ENCODE measurements at places on chromosomes 13 and 19.

DNA sequence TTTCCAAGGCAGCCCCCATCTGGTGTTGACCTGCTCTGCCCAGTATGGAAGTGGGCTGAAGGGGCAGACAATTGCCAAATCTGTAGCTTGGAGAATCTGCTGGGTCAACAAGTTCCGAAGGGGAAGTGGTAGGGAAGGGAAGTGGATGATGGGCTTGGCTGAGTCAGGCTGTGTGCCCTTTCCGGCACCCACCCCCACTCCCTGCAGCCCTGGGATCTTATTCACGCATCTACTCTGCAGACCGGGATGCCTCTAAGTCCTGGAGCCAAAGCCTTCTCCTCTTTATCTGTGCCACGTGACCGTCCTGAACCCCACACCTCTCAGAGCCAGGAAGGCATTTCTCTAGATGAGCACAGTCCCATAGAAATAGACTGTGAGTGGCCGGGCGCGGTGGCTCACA, 7.5 kb upstream of the C5AR2 start:
- DNase-seq, result no peak

DNA sequence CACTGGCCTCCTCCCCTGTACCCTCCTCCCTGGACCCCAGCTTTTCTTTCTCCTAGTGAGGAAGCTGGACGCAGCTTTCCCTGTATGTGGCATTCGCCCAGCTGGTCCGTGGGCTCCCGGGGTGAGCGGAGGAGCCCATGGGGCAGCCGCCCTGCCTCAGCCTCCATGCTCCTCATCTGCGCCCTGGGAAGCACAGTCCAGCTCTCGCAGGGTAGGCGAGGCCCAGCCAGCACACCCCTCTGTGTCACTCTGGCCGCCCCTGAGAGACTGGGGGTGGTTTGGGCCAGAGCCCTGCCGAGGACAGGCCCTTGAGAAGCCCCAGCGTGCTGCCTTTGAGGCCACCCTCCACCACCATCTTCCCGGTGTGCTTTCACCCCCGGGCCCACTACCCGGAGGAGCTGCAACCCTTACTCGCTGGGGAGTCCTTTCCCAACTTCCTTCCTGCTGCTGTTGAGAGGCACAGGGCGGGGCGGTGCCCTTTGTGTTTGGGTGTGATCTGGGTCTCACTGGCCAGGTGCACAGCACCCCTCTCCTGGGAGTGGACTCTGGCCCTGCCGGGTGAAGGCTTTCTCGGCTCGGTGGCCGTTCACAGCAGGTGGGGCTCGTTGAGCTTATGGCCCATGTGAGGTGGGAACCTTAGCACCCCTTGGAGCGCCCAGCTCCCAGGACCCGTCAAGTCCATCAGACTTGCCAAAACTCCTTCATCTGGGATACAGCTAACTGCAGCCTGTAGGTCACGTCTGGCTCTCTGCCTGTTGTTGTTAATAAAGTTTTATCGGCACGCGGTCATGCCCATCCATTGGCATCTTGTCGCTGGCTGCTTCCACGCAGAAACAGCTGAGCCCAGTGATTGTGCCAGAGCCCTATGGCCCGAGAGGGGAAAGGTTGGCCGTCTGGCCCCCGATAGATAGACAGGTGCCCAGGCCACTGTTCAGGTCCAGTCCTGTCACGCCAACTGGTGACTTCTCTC, 3.2 kb downstream of the NCLN start:
- no peak for DNase-seq

DNA sequence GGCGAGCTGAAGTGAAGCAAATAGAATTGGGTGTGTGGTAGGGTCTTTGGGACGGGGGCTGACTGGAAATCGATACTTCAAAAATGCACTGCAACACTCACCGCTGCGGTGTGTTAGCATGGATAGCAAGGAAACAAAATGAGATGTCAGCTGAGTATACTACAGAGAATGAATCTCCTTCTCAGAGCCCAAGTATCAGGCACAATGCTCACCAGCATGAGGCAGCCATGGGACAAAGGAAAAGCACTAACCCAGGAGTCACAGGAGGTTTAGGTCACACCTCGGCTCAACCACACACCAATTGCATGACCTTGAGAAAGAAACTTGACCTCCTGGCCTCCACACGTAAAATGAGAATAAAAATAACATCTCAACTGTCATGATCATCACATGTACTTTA, 74.0 kb downstream of the FAM216B start:
- no peak for DNase-seq

DNA sequence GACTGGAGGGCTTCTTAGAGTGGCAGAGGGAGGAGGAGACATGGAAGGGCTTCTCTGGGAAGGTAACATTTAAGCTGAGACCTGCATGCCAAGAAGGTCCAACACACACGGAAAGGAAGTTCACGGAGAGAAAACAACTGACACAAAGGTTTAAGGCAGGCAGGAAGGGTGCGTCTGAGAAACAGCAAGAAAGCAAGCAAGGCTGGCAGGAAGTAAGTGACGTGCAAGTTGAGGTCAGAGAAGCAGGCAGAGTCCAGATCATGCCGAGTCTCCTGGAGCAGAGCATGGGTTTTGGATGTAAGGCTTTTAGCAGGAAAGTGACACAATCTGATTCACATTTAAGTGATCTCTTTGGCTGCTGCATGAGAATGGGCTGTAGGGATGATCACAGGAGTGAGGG, 60.5 kb downstream of the ATP7B start:
- DNase-seq, result no peak

DNA sequence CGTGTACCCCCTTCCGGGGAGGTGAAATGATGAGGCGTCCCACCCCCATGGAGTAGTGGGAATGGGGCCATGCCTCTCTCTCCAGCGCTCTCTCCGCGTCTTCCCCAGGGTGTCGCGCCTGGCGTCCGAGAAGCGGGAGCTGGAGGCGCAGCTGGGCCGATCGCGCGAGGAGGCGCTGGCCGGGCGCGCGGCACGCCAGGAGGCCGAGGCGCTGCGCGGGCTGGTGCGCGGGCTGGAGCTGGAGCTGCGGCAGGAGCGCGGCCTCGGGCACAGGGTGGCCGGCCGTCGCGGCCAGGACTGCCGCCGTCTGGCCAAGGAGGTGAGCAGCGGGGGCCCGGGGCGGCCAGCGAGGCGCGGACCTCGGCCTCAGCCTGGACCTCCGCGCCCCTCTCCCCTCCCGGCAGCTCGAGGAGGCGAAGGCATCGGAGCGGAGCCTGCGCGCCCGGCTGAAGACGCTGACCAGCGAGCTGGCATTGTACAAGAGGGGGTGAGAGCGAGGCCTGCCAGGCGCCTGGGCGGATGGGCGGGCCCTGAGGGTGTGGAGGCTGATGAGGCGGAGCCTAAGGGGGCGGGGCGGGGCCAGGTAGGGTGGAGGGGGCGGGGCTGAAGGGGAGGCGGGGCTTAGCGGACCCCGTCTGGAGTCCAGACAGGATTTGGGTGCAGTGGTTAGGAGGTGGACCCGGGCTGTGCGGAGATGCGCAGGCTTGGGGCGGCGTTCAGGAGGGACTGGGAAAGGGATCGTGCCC, 7.7 kb downstream of the PGLYRP1 start:
- DNase-seq, result peak; percentile 51

- DNase-seq, result no peak
Measured at GRCh38 chr19:46950526-46951170, 69.0 kb upstream of the NPAS1 start.

- DNase-seq, result no peak
Measured at GRCh38 chr19:39823686-39824085, 10.3 kb downstream of the DYRK1B start.
